ENCODE measurements at places on chromosomes 13 and 19.
A peak's percentile ranks its signal among the peaks of the same experiment; 100 is the strongest.

- no peak for DNase-seq
Measured at GRCh38 chr19:28943651-28944050, 269.3 kb downstream of the UQCRFS1 start.

DNA sequence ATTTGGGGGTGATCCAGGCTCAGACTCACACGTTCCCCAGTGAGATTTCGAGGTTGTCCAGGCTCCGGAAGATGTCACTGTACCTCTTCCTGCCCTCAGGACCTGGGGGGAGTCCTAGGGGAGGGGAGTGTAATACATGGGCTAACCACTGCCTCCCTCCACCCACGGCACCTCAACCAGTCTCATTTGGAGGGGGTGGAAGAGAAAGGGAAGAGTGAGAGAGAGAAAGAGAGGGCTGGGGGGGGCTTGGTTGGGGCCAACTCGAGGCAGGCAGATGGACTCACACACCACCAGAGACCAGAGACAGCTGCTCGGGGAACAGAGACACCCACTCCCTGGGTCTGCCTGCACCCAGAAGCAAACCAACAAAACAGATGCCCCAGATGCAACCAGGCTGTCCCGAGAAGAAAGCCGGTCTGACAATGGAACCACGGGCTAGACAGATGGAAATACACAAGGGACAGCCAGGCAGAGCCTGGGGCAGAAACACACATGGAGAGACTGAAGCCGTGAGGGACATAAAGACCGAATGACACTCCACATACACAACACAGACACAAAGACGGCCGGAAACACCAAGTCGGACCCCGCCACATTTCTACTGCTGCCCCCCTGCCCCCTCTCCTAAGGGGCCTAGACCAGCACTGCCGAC is 825 bp downstream of the GMIP start:
- peak; percentile 57 for DNase-seq

DNA sequence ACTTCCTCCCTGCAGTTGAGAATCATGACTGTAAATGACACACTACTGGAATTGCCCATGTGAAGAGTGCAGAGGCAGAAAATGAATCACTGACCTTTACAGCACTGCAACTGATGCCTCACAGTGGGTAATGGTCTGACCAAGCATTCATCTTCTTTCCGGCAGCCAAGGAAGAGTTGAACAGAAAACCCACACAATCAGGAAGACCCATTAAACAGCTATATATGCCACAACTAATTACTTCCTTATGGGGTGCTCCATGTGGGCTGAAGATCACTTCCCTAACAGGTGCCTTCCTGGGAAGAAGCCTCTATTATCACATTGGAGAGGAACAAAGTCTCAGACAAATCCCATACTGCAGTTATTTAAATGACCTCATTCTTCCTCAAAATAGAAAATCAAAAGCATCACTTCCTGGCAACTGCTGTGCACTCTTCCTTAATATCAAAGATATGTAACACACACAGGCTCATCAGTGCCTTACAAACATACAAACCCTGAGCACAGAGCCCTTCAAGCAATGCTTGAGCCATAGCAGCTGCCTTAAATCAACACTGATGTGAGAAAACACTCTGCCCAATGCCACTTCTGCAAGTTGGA is 45.8 kb downstream of the RUBCNL start:
- peak; percentile 42 for DNase-seq

- DNase-seq: peak; percentile 66
Measured at GRCh38 chr19:45507872-45508416, 665 bp downstream of the VASP start.

DNA sequence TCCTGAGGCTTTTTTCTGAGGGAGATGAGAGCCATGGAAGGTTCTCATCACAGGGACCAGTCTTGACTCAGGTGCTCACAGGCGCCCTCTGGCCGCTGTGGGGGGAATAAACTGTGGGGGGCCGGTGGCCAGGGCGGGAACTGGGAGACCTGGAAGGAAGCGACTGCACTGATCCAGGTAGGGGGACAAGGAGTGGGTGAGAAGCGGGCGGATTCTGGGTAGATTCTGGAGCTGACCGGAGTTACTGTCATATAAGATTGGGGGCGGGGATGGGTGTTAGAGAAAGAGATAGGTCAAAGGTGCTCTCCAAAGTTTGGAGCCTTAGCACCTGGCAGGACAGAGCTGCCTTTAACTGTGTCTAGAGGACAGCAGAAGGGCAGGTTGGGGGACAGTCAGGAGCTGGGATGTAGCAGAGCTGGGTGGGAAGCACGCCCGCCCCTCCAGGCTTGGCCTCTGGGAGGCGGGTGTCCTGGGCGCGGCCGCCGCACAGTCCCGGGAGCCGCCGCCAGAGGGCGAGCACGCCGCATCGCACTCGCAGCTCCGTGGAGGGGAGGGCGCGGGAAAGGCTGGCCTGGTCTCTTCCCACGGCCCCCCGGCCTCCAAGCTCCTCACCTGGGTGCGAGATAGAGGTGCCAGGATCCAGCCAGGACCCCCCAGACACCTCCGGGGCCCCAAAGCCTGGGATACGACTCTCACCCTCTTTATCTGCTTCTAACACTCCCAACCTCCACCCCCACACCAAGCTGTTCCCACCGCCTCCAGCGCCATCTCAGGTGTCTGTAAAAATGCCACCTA is 4.2 kb upstream of the DAND5 start:
- peak; percentile 83 for DNase-seq

DNA sequence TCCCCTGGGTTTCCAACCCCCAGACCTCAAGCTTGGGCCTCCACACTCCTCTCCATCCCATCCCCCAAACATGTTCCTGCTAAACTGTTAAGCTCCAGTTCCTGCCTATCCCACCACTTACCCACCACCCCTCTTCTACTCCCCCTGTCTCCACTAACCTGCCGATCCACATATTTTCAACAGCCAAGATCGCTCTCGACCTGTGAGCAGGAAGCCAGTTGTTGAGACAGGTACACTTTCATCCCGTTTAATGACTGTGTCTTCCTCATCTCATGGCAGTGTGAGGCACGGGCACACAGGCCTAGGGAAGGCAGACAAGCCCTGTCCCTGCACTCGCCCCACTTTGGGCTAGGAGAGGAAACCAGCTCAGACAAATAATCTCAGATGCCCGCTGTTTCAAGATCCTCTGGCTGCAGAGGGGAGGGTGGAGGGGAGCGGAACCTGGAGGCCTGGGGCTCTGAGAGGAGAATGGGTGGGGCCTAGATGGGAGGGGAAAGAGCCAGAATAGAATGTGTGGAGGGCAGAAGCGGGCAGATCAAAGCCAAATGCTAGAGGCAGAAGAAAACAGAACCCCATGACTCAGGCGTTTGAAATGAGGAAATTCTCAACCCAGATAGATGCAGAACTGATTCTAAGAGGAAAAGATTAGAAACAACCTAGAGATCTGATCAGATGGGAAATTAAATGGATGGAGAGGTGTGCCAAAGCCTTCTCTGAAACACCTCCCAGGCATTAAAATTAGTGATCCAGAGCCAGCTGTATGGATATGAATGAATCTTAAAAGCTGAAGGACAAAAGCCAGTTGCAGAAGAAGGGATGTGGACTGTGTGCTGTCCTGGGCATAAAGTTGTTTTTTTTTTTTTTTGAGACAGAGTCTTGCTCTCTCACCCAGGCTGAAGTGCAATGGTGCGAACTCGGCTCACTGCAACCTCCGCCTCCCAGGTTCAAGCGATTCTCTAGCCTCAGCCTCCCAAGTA is 16.9 kb upstream of the CYP2S1 start:
- peak; percentile 74 for DNase-seq

- no peak for DNase-seq
Measured at GRCh38 chr13:44058624-44059215, 179.0 kb downstream of the LACC1 start.

GRCh38 chr13:109400624-109401257 is 385.6 kb downstream of the IRS2 start:
- DNase-seq: no peak

- no peak for DNase-seq
Measured at GRCh38 chr13:23799945-23800344, 89.3 kb downstream of the MIPEP start.

- DNase-seq: peak; percentile 25
Measured at GRCh38 chr13:33721724-33722123, 96.2 kb upstream of the RFC3 start.

DNA sequence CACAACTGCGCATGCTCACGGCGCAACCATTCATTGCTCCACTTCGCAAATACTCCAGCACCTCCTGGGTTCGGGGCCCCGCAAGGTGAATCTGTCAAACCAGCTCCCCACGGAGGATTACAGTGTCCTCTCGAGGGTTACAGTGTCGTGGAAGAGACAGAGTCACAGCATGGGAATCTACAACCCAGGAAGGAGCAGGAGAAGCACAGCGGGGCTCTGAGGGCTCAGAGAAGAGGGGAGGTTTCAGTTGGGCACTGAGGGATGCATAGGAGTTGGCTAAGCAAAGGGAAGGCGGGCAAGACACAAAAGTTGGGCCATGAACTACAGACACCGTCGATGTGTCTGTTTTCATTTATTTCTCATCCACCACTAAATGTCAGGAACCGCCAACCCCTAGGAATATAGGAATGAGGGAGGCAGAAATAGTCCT is 1.0 kb upstream of the GTF2F1 start:
- DNase-seq: no peak

GRCh38 chr19:27776524-27776923 is 1436.4 kb downstream of the UQCRFS1 start:
- no peak for DNase-seq

- DNase-seq: no peak
Measured at GRCh38 chr13:45954836-45955800, 97.4 kb downstream of the ZC3H13 start.

GRCh38 chr19:17554968-17555479 is 425 bp upstream of the COLGALT1 start:
- DNase-seq: no peak

- no peak for DNase-seq
Measured at GRCh38 chr13:75660694-75661093, 24.6 kb downstream of the LMO7 start.

- DNase-seq: no peak
Measured at GRCh38 chr13:100532836-100533435, 55.7 kb downstream of the GGACT start.

GRCh38 chr13:63942372-63942771 is 2526.7 kb upstream of the PCDH20 start:
- DNase-seq: no peak

DNA sequence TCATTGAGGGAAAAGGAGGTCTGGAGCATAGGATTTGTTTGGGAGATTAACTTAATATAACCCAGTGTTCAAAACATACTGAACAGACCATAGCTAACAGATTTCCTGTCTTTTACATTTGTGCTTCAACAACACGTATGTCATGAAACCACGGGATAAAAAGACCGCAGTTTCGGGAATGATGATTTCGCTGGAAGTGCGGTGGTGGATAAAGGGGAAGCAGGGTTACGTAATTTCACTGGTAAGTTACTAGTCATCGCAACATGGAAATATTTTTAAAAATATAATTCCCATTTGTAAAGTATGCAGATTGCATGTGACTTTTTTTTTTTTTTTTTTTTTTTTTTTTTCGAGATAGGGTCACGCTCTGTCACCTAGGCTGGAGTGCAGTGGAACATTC is 237.4 kb downstream of the LMO7 start:
- no peak for DNase-seq
